ENCODE measurements at places on chromosomes 5 and 9.

- peak; percentile 73 for DNase-seq
These were observed 2.5 kb downstream of the ABCA2 start for GRCh38 chr9:137025517-137025966.

DNA sequence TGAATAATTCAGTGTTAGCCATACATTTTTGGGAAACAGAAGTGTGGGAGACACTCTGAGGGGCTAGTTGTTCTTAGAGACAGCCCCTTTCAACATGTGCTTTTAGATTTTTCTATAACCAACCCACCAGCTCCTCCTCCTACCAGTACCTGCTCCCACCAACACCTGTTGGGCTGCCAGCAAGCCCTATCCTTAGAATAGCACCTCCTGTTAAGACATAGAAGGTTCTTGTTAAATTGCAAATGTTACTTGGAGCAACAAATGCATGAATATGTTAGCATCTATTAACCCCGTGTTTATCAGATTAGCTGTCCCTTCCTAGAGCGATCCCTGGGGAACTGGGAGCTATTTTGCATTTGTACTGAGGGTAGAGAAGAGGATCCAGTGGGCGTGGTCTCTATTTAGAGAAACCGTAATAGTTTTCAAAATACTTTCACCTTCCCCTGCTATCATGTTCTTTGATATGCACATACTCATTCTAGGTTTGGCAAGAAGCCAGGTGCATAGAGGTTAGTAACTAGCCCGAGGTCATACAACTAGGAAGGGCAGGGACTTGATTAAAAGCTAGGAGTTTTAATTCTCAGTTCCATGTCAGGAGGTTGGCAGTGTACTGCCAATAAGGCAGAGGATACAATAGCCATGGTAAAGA is 334.4 kb downstream of the KCTD16 start:
- no peak for DNase-seq

DNA sequence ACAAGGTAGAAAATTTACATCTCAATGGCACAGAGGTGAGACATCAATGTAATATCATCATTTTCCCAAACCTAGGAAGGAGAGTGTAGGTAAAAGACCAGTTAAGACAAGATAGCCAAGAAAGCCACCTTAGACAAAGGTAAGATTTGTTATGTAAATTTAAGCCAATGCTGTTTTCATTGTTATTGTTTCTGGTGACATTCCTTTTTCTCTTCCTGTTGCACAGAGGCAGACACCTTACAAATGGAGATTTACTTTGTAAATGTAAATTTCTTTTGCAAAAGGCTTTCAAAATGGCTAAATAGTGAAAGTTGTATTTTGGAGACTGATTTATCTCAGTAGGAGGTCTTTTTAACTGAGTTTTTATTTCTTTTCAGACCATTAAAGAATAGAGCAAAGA is 159.1 kb downstream of the YIPF5 start:
- no peak for DNase-seq

DNA sequence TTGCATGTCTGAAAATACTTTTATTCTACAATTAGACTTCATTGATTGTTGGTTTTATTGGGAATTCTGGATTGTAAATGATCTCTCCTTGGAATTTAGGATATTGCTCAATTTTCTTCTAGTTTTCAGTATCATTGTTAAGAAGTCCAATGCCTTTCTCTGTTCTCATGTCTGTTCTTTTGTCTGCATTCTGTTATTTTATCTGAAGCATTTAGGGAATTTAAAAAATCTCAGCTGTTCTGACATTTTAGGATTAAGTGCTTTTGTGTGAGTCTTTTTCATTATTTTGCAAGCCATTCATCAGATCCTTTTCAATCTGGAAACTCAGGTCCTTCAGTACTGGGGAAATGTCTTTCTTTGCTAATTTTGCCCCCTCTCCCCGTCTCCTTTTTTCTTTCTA is 4.4 kb upstream of the FER start:
- DNase-seq: no peak

- no peak for DNase-seq
These were observed 55.9 kb downstream of the C6 start for GRCh38 chr5:41157272-41157894.

- DNase-seq: no peak
These were observed 216.9 kb downstream of the NR3C1 start for GRCh38 chr5:143186623-143187022.

DNA sequence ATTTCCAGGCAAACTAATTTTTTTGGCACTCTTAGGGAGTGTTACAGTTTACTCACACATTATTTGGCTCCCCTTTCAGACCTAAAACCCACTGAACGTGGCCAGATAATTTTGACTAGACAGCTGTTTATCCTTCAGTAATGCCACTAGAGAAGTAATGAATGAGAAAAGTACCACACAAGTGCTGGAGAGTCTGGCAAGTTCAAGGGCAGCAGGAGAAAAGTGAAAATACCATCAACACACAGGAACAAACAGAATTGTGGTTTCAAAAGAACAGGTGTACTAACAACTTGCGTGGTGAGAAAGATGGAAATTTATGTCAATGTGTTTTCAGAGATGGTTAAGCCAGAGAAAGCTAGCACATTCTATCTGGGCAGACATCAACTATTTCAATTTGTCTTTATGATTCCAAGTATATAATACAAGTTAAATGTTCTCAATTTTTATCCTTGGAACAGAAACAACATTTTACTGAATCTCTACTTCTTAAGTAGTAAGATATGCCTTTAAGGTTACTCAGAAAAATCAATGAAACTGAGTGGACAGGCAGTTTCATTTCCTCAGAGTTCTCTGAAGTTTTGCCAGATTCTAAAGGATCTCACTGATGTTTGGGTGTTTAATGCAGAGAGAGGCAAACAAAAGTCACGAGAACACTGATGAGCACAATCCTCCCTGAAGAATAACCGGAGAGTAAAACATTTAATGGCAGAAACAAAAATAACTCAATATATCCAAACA is 91.0 kb downstream of the ARSB start:
- DNase-seq: no peak

- no peak for DNase-seq
These were observed 1.8 kb downstream of the LCNL1 start for GRCh38 chr9:136984464-136985026.

- peak; percentile 11 for DNase-seq
These were observed 11.1 kb upstream of the S100Z start for GRCh38 chr5:76838481-76839261.

- DNase-seq: no peak
These were observed 247.6 kb downstream of the COX7C start for GRCh38 chr5:86865256-86865785.

- DNase-seq: no peak
These were observed 52.3 kb downstream of the GGTA1 start for GRCh38 chr9:121447321-121447834.

GRCh38 chr5:72448368-72448767 is 58.8 kb downstream of the ZNF366 start:
- DNase-seq: no peak

GRCh38 chr5:72140711-72141110 is 33.4 kb downstream of the MAP1B start:
- DNase-seq: no peak

- DNase-seq: peak; percentile 74
These were observed 440 bp downstream of the ANXA2R start for GRCh38 chr5:43039471-43040286.

GRCh38 chr5:179803651-179804554 is 2.8 kb downstream of the MGAT4B start:
- no peak for DNase-seq

- DNase-seq: no peak
These were observed 72.4 kb upstream of the GNAQ start for GRCh38 chr9:78103971-78104433.

DNA sequence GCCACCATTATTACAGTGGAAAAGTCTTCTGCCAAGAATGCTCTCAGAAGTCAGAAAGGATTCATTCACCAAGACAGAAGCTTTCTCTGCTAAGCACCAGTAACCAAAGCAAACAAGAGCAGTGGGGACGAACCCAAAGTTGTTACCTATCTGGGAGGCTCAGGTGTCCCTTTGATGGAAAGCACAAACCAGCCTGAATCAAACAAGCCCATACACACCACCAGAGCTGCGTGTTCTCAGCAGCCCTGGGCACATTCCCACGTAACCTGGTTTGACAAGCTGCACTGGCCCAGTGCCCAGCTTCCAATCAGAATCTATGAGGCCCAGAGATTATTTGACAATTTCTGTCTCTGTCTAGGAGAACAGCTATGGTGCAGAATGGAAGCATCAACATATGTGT is 252.6 kb downstream of the ACTL7B start:
- DNase-seq: no peak

GRCh38 chr5:139660105-139660922 is 12.2 kb downstream of the CXXC5 start:
- no peak for DNase-seq

DNA sequence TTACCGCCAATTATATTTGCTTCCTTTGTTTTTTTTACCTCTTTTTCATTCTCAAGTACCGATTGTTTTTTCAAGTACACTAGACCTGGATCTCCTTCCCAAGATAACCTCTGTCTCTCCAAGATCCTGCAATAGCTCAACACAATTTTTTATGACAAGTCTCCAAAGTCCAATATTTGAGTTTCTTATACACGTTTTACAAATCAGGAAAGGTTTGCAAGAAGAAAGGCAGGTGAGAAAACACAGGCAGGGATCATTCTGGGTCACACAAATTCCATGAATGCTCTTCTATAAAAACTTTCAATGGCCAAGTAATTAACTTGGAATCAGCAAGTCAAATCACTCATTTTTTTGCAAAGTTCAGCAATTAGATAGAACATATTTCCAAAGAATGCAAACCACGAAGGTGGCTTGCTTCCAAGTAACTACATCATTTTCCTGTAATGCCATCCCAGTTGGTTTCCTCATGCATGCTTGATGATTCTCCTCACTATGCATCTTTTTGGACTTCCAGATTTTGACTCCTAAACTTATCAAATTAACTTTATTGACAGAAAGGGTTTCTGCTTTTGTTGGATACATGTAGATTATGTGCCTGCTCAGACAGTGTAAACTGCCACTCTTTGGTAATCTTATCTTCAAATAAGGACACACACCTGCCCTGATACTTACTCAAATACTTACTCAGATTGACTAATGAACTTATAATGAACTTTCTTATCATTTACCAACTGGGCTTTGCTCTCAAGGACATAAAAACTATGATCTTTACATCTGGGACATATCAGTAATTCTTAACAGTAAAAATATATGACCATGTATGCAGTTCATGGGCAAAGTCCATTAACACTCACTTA is 24.7 kb upstream of the IFNE start:
- no peak for DNase-seq

GRCh38 chr9:71602652-71603051 is 165.7 kb downstream of the CEMIP2 start:
- DNase-seq: no peak

DNA sequence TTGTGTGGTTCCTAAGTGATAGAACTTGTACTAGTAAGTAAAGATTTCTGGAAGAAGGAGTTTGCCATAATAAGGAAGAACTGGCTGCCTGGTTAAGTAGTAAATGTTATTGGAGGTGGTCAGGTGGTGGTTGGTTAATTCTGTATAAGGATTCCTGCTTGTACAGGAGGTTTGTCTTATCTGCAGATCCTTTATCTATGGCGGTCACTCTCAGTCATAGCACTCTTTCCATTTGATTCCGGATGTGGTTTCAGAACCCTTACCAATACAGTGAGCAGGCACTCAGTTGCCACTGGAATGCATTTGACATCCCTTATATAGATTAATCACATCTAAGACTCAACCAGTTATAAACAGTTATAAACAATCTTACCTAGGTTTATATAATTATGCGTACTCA is 50.3 kb downstream of the RAD50 start:
- DNase-seq: no peak

- DNase-seq: no peak
These were observed 59.9 kb upstream of the TLR4 start for GRCh38 chr9:117644133-117644931.

DNA sequence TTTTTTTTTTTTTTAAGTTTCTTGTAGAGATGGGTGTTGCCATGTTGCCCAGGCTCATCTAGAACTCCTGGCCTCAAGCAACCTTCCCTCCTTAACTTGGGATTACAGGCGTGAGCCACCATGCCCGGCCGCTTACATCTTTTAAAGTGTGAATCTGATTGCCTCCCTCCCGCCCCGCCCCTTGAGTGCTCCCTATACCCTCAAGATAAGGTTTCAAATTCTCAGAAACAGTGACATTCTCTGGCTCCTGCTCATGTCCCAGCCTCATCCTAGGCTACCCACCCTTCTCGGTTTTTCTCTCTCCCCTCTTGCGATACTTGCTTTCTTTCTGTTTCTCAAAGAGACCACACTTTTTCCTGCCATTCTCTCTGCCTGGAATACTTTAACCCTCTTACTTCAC is 12.4 kb downstream of the MORN5 start:
- DNase-seq: no peak

DNA sequence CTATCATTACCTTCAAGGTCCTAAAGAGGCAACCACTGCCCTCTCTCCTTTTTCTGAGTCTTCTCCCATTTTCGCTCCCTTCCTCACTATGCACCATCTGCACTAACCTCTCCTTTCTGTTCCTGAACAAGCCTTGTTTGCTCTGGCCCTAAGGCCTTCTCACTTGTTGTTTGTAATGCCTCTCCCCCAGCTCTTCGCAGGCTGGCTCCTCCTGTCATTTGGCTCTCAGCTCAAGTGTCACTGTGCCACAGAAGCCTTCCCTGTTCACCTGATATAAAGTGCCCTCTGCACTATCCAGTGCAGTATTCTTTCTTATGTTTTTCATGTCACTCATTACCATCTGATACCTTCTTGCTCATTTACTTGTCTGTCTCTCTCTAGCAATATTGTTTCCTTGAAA is 303.7 kb downstream of the KCNN2 start:
- DNase-seq: no peak

GRCh38 chr5:40675396-40676133 is 4.2 kb upstream of the PTGER4 start:
- DNase-seq: no peak

DNA sequence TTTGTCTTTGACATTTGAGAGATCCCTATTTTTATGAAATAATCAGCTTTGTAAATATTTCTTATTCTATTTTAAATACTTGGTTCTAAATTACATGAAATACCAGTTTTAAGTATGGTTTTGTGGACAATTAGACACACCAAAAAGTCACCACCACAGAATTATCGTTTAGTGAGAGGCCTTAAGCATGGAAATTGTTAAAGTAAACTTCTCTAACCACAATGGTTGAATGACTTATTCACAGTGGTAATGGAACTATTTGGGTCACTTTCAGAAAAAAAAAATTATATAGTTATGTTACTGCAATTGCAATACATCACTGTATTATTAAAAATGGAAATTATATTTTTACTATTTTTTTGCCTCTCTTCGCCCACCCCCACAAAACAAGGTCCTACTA is 1252.5 kb downstream of the EFNA5 start:
- DNase-seq: no peak

GRCh38 chr9:12785941-12786340 is 11.1 kb downstream of the LURAP1L start:
- no peak for DNase-seq

GRCh38 chr9:70352356-70352755 is 62.1 kb downstream of the KLF9 start:
- DNase-seq: no peak
